SIG-M5 (cell line): ENCODE measurements at places on chromosomes 11 and 22.

- no peak for DNase-seq
Measured at GRCh38 chr22:31932863-31933262, 11.5 kb upstream of the YWHAH start.

GRCh38 chr11:123616505-123617198, 37.8 kb downstream of the SCN3B start:
- DNase-seq, result no peak

- no peak for DNase-seq
Measured at GRCh38 chr11:9132203-9132878, 40.9 kb upstream of the SCUBE2 start.

GRCh38 chr11:95625164-95625900, 164.2 kb downstream of the FAM76B start:
- no peak for DNase-seq

DNA sequence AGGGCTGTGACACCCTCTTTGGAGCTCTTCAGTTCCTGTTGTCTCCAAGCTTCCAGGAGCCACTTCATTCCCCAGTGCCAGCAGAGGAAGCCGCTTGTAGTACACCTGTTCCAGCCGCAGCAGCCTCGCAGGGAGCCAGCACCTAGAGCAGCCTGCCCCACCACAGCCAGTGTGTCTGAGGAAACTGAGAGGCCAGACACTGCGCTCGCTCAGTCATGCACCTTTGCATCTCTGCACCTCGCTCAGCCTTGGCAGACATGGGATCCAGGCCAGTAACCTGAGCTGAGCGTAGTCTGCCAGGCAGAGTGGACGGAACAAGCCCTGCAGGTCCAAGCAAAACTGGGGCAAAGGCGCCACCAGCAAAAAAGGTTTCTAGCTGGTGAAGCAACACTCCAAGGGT, 1072.1 kb downstream of the JRKL start:
- no peak for DNase-seq
